Suprapubic skin (tissue), 4 donors: ENCODE measurements at places on chromosomes 11 and 22.
A peak's percentile ranks its signal among the peaks of the same experiment; 100 is the strongest.

DNA sequence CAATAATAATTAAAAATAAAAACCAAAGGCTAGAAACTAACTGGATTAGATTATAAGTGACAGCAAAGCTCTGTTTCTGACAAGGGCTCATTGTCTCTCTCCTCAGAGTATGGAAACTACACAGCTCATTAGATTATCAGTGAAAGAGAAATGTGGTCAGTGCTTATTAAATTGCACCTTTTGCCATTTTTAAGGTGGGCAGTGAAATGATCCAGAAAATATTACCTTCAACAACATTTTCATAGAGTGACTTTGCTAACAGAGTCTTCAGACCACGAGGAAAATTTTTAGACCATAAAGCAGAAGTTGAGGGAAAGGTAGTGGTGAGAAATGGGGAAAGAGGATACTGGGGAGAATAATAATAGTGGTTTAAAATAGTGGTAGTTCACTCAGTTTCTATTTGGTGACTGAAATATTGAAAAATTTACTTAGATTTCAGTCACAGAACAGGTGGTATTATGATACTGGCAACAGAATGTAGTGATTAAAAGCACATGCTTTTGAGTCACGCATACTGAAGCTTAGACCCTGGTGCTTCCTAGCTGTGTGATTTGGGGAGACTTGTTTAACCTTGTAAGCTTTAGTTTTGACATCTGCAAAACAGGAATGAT is 684.0 kb upstream of the CCDC90B start:
- no peaks in the 10 kb centered on the region for H3K36me3 ChIP-seq
- no peak overlapping the region for H3K4me3 ChIP-seq
- no peaks in the 10 kb centered on the region for H3K4me1 ChIP-seq
- DNase-seq = no peak
- H3K27me3 ChIP-seq = no peaks in the 10 kb centered on the region

DNA sequence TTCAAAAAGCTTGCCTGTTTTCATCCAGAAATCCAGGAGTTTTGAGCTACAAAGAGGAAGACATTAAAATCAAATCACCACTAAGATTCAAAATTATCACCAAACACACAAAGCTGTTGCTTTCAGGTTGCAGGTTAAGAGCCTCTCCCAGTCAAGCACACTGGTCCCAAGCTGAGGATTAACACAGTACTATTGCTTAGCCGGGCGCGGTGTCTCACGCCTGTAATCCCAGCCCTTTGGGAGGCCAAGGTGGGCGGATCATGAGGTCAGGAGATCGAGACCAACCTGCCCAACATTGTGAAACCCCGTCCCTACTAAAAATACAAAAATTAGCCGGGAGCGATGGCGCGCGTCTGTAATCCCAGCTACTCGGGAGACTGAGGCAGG is 1165.1 kb downstream of the LRRC4C start:
- no peaks in the 10 kb centered on the region for H3K36me3 ChIP-seq
- peaks cover 8% of the 10 kb centered on the region for H3K27me3 ChIP-seq
- no peak overlapping the region for H3K27ac ChIP-seq
- DNase-seq = no peak
- peaks cover 8% of the 10 kb centered on the region for H3K4me1 ChIP-seq
- H3K4me3 ChIP-seq = peak overlapping the region; percentile 47

- H3K27me3 ChIP-seq = no peaks in the 10 kb centered on the region
- DNase-seq = no peak
- peaks cover 33% of the 10 kb centered on the region for H3K4me1 ChIP-seq
- H3K27ac ChIP-seq = no peak overlapping the region
Measured at GRCh38 chr11:62712861-62713260, 5.4 kb downstream of the GNG3 start.

DNA sequence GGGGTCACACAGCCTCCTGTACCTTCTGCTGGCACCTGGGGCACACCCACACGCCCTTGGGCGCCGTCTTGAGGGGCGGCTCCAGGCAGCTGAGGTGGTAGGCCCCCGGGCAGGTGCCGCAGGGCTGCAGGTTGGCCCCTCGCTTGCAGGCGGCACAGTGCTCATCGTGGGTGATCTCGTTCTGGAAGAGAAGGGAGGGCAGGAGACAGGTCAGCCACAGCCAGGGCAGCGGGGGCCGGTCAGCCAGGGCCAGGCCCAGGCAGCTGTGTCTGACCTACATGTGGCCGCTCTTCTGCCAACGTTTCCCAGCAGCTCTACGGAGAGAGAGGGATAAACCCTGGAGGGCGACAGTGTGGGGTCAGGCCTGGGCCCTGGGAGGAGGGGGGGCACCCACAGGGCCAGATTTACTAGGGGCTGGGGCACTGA is 121.9 kb downstream of the PHF21B start:
- peaks cover 5% of the 10 kb centered on the region for H3K27me3 ChIP-seq
- H3K36me3 ChIP-seq = no peaks in the 10 kb centered on the region
- H3K4me1 ChIP-seq = no peaks in the 10 kb centered on the region
- H3K27ac ChIP-seq = no peak overlapping the region
- no peak overlapping the region for H3K4me3 ChIP-seq
- peak; percentile 34 for DNase-seq

- DNase-seq = no peak
- peak overlapping the region; percentile 71 for H3K27ac ChIP-seq
- H3K4me3 ChIP-seq = no peak overlapping the region
- H3K27me3 ChIP-seq = no peaks in the 10 kb centered on the region
- H3K4me1 ChIP-seq = peaks cover 16% of the 10 kb centered on the region
- H3K36me3 ChIP-seq = no peaks in the 10 kb centered on the region
Measured at GRCh38 chr11:78840623-78841022, 266.0 kb upstream of the NARS2 start.

- H3K36me3 ChIP-seq = peaks cover 10% of the 10 kb centered on the region
- no peak for DNase-seq
- no peak overlapping the region for H3K4me3 ChIP-seq
- H3K27ac ChIP-seq = no peak overlapping the region
Measured at GRCh38 chr11:86034710-86035109, 34.2 kb downstream of the PICALM start.

- H3K4me3 ChIP-seq = no peak overlapping the region
- H3K36me3 ChIP-seq = peaks cover 42% of the 10 kb centered on the region
- DNase-seq = peak; percentile 94
- peak overlapping the region; percentile 78 for H3K27ac ChIP-seq
Measured at GRCh38 chr11:3123761-3124733, 41.1 kb downstream of the OSBPL5 start.

DNA sequence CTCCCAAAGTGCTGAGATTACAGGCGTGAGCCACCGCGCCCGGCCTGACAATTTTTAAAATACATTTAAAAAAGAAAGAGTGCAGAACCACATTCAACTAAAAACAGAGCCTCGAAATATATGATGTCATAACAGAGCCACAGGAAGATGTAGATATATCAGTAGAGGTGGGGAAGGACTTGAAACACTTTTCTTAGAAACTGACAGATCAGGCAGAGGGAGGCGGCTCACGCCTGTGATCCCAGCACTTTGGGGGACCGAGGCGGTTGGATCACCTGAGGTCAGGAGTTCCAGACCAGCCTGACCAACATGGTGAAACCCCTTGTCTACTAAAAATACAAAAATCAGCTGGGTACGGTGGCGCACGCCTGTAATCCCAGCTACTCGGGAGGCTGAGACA is 7.0 kb downstream of the MLC1 start:
- no peak overlapping the region for H3K27ac ChIP-seq
- no peaks in the 10 kb centered on the region for H3K36me3 ChIP-seq
- no peak for DNase-seq
- H3K4me3 ChIP-seq = no peak overlapping the region
- H3K4me1 ChIP-seq = peaks cover 6% of the 10 kb centered on the region

GRCh38 chr11:68928136-68928880 is 24.6 kb downstream of the IGHMBP2 start:
- H3K27ac ChIP-seq = no peak overlapping the region
- H3K4me1 ChIP-seq = no peaks in the 10 kb centered on the region
- no peak for DNase-seq

- H3K27me3 ChIP-seq = peaks cover 4% of the 10 kb centered on the region
- peaks cover 41% of the 10 kb centered on the region for H3K4me1 ChIP-seq
- DNase-seq = no peak
- no peak overlapping the region for H3K4me3 ChIP-seq
- no peaks in the 10 kb centered on the region for H3K36me3 ChIP-seq
Measured at GRCh38 chr11:128888034-128888985, 2.8 kb upstream of the KCNJ5 start.

GRCh38 chr11:29480981-29481380 is 535.8 kb downstream of the KCNA4 start:
- H3K36me3 ChIP-seq = no peaks in the 10 kb centered on the region
- no peak overlapping the region for H3K27ac ChIP-seq
- H3K27me3 ChIP-seq = no peaks in the 10 kb centered on the region
- H3K4me1 ChIP-seq = no peaks in the 10 kb centered on the region
- no peak overlapping the region for H3K4me3 ChIP-seq

- no peak overlapping the region for H3K27ac ChIP-seq
- no peak for DNase-seq
- H3K4me1 ChIP-seq = peaks cover under 1% of the 10 kb centered on the region
- no peaks in the 10 kb centered on the region for H3K36me3 ChIP-seq
- peaks cover 7% of the 10 kb centered on the region for H3K27me3 ChIP-seq
Measured at GRCh38 chr22:48083502-48083901, 1321.1 kb downstream of the TBC1D22A start.

DNA sequence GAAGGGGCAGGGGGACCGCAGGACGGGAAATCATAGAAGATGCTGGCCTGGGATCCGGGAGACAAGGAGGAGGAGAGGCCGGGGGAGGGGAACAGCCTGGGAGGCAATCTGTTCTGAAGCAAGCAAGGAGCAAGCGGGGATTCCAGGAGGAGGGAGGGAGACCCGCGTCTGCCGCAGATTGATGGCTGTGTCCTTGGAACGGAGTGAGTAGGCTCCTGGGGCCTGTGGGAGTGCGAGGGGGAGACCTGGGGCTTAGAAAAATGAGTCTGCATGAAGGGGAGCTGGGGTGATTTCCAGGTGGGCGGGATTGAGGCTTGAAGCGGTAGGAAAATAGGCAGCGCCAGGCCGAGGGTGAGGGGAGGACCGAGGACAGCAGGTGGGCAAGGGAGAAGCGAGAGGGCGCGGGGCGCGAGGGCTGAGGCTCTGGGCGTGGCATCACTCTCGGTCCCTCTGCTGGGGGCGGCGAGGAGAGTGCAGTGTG is 1.6 kb upstream of the LRRC55 start:
- H3K36me3 ChIP-seq = no peaks in the 10 kb centered on the region
- H3K4me3 ChIP-seq = no peak overlapping the region
- H3K27ac ChIP-seq = no peak overlapping the region
- peaks cover 36% of the 10 kb centered on the region for H3K27me3 ChIP-seq
- DNase-seq = no peak

DNA sequence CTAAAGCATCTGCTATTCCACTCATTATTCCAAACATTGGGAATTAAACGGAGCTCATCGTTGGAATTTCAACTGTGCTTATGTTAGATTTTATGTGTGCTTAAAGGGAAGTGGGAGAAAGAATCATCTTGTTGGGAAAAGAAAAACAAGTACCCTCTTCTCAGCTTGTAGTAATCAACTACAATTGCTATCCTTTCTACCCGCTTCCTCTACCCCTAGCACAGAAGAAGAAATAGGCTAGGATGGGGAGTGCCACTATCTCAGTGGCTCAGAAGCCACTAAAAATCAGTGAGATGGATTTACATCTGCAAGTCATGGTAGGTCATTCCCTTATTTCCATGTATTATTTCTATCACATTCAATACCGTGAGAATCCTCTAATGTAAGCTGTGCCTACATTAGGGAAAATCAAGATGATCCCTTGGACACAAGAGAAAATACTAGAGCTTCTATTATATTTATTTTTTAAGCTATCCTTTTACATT is 97.9 kb upstream of the CD44 start:
- peak overlapping the region; percentile 84 for H3K27ac ChIP-seq
- no peak for DNase-seq
- peak overlapping the region; percentile 33 for H3K4me3 ChIP-seq
- peaks cover 64% of the 10 kb centered on the region for H3K4me1 ChIP-seq

DNA sequence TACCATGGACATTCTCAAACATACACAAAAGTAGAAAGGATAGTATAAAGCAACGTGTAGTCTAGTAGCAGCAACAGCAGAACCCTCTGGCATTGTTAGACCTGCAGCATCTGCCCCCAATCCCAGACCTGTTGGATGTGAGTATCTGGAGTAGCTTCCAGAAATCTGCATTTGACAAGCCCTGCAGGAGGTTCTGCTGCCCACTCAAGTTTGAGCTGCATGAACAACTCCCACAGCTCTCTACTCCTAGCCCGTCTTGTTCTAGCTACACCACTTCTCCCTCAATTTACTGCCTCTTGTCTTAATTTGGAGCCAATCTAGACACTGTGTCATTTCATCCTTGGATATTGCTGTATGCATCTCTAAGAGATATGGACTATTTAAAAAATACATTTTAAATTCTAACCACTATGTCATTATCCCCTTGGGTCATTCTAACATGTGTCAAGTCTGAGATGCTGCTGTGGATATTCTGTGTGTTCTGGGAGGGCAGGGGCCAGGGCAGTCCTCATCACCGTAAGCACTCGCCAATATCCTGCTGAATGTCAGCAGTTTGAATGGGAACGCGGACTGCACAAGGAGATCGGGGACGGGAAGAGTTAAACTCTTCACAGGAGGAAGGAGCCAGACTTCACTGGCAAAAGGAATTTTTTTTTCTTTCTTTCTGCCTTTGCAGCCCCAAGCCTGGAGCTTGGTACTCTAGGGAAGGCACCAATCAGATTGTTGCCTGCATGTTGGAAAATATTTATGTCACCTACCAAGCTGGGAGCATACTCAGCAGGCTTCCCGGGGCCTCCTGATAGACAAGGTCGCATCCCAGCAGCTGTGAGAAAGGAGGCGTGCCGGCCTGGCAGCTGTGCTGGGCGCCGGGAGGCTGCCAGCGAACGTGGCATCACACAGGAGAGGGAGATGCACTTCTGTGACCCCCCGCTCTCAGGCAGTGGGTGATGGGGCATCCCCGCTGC is 429.0 kb downstream of the MIAT start:
- H3K27me3 ChIP-seq = peaks cover 31% of the 10 kb centered on the region
- H3K27ac ChIP-seq = no peak overlapping the region
- DNase-seq = no peak
- H3K4me1 ChIP-seq = peaks cover 5% of the 10 kb centered on the region

DNA sequence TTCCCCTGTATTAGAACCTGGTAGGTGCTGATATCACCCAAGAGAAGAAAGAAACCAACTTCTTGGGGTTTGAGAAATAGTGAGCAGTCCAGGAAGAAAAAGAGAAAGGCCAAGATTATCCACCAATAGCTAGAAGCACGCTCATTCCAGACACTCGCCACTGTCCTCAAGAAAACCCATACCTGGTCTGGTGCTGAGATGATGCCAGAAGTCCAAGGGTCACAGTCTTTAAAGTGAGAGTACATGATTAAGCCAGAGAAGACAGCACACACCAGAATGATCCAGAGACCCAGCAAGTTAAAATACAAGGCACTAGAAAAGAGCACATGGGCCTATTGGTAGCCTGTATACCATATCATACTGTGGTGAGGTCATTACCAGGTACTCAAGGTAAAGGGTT is 23.6 kb downstream of the SLC5A12 start:
- no peaks in the 10 kb centered on the region for H3K36me3 ChIP-seq
- DNase-seq = no peak
- H3K4me3 ChIP-seq = no peak overlapping the region
- H3K27me3 ChIP-seq = no peaks in the 10 kb centered on the region
- H3K27ac ChIP-seq = no peak overlapping the region
- no peaks in the 10 kb centered on the region for H3K4me1 ChIP-seq

- peaks cover 7% of the 10 kb centered on the region for H3K36me3 ChIP-seq
- peak overlapping the region; percentile 89 for H3K27ac ChIP-seq
- DNase-seq = no peak
- H3K4me3 ChIP-seq = peak overlapping the region; percentile 85
Measured at GRCh38 chr22:37609240-37610152, 862 bp downstream of the GGA1 start.
